Hematopoietic multipotent progenitor cell treated with erythropoietin and hydrocortisone succinate and interleukin-3 and kit ligand, for 6 days (in vitro differentiated cells): ENCODE measurements at places on chromosomes 4 and X.
A peak's percentile ranks its signal among the peaks of the same experiment; 100 is the strongest.

GRCh38 chr4:176300565-176300964 lies 19.2 kb upstream of the SPCS3 start:
- no peak for DNase-seq

DNA sequence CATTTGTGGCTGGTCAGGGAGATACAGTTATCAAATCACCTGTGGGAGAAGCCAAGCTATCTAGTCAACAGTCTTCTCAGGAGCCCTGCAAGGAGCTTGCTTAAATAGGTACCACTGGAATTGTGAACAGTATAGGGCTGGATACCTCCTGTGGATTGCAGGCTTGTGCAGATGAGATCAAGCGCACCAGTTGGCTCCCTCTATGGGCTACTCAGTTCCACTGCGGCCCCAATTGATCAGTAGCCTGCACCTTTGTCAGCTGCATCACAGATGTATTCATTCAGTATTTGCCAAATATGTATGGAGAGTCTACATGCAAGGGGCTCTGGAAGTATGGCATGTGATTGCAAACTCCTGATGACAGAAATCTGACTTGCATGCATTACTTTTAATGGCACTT lies 28.6 kb downstream of the TEX13A start:
- peak; percentile 15 for DNase-seq

- DNase-seq = peak; percentile 45
Observed at GRCh38 chr4:153465140-153465539, 1.0 kb upstream of the TMEM131L start.

DNA sequence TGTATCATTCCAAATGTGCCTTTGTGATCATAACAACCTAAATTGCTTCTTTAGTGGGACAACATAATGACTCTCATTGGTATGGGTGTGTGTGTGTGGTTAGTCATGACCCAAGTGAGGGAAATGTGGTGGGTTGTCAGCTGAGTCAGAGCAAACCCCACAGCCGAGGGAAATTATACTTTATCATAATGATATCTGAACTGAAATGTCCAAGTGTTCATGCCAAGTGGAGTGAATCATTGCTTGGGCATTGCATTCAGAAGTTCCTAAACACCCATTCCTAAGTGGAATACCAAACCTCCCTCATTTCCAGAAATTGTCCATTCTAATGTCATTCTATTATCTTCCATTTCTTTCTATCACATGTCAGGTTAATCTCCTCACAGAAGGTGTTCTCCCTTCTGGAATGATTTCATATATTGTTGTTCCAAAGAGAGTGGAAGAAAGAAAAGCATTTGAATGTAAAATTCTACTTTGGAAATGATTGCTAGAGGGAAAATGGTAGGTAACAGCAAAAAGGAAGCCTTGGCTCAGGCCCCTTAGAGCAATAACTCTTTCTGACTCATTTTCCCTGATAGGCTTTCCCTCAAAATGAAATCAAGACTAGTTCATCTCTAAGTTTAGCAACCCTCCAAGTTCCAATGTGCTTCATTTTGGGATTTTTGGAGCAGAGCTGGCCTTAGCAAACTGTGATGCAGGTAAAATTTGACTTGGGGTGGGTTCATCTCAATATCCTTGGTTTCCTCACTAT lies 230.7 kb upstream of the KCNIP4 start:
- DNase-seq = no peak

DNA sequence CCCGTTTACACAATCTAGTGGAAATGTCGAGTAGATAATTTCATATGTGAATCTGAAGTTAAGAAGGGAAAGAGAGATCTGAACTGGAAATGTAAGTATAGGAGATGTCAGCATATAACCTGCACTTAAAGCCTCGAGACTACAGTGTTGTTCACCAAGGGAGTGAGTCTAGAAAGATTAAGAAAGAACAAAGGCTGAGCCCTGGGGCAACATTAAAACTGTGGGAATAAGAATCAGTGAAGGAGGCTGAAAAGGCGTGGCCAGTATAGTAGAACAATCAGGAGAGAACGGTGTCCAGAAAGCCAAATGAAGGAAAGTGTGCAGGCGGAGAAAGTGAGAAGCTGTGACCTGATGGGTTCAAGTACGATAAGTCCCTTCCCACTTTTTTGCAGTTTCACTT lies 118.8 kb upstream of the TENM3 start:
- DNase-seq = no peak

DNA sequence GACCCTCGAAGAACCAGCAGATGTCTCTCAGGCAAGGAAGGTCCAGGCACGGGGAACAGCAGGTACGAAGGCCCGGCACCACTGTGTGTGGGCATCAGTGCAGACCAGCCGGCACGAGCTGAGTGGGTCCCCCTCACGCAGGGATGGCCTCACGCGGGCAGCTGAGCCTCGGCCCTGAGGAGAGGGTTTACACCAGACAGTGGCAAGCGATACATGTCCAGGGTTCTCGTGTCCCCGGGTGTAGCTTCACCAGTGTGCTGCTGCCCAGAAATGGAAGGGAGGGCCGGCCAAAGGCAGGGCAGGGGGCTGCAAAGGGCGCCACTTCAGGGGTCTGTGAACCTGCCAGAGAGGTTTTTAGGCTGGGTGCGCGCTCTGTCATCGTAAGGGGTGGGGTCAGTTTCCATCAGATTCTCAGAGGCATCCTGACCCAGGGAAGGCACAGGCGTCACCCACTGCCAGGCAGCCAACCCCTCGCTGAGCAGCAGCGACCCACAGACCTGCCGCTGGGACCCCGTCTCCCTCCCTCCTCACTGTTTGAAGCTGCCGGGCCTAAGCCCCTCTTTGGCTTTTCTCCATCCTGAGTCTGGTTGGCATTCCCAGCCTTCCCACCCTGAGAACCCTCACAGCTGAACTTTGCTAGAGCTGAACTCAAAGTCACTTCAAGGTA lies 107.0 kb downstream of the CPZ start:
- DNase-seq = no peak

- DNase-seq = peak; percentile 24
Observed at GRCh38 chr4:163666332-163666873, 171.9 kb downstream of the TMA16 start.

DNA sequence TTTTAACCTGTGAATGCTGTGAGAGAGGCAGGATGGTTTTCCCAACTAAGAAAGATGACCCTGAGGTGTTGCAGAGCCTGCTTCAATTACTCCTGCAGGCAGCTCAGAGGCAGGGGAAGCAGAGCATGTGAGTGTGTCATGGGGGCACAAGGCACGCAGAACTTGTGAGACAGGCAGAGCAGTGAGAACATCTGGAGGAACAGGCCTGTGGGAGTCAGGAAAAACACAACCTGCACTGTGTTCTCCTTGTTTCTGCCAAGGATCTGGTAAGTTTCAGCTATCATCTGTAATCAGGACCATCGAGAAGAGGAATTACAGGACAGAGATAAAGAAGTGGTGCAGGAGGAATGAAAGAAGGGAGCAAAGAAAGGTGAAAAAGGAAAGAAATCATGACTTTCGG lies 741.8 kb upstream of the INTU start:
- no peak for DNase-seq

GRCh38 chrX:153448556-153449367 lies 2.9 kb upstream of the TREX2 start:
- no peak for DNase-seq

DNA sequence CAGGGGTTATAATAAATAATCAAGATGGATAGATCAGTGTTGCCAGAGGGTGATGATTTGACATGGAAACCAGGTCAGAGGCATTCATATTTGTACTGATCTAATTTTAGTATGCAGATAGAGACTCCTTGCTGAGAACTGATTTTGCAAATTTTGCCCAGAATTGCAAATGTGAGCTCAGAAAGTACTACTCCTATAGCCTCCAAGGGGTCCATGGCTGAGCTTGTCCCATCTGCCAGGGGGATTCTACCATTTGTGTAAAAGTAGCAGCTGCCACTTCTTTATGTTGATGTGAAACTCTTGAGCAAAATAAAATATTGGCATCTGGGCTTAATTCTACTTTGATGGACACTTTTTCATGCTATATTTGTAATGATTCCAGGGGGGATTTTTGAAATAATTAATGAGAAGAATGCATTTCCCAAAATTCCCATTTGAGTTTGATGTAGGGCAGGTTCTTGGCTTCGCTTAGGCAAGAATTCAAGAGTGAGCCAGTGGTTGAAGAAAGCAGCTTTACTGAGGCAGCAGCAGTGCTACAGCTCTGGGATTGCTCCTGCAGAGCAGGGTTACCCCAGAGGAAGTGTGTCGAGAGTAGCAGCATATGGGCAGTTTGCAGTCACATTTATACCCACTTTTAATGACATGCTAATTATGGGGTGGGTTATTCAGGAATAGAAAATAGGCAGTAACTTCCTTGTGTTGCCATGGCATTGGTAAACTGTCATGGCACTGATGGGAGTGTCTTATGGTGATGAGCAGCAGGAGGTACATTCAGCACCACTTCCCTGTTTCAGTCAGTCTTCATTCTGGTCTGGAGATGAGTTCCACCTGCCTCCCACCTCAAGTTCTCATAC lies 38.7 kb upstream of the DCLK2 start:
- no peak for DNase-seq

DNA sequence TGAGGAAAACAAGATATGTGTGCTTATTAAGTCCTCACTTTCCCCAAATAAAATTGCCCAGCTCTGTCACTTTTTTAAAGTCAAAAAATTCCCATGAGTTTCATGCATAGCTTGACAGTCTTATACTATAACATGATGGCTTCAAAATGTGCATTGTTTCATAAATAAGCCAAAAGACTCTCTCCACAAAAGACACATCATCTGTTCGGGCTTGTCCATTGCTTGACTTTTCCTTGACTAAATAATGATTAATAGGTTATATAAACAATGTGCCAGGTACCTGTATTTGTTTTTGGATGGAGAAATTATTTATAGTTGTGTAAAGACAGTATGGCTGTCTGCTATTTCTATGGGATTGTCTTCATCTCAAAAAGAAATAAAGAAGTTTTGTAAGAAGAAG lies 329.2 kb upstream of the KLF3 start:
- no peak for DNase-seq

DNA sequence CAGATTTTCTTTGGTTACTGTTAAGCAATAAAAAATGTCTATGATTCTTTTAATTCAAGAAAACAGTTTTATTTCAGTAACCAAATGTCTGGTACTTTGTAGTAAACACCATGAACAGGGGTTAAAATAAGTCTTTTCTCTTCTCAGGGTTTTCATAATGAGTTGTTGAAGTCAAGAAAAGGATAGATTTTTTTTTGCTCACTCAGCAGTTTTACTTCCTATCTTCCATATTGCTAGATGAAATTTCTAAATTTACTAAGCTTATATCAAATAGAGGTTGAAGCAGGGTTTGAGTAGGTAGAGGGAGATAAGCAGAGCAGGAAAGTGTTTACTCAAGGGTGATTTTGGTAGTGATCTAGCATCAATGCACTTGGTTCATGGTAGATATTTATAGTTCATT lies 1031.3 kb downstream of the C4orf33 start:
- no peak for DNase-seq

DNA sequence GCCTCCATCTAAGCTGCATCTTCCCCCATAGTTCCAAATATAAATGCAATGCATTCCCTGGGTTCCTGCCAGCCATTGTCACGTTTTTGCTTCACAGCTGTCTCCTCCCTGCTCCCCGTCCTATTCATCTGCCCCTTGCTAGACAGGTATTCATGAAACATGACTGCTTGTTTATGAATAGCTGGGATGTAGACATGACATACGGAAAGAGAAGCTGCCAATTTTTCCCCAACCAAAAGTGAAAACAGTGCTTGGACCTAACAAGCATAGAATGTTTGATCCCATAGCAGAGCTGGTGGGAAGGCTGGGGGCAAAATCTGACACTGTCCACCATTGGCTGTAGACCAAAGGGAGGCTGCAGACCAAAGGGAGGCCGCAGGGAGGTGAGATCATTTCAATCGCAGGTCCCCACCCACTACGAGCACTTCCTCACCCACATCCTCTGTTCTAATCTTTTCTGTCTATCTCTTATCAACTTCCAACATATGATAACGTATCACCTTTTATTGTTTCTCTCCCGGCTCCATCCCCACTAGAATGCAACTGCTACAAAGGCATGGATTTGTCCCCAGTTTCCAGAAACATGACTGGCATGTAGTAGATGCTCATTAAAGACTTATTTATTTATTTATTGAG lies 8.5 kb upstream of the GYG2 start:
- no peak for DNase-seq

DNA sequence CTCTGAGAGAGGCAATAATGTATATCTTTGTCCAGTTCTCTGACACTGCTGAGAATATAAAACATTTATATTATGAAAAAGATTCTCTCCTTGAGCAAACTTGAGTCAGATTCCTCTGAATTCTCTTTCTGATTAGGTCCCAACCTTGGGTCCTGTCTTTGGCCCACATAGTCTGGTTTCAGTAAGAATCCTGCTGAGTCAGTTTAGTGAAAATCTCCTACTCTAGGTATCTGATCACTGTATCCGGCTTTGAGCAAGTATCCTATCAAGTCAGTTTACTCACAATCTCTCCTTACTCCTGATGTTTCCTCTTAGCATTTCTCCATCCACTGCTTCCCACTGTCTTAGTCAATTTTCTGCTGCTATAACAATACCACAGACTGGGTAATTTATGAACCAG lies 253.9 kb downstream of the OPHN1 start:
- DNase-seq = no peak

DNA sequence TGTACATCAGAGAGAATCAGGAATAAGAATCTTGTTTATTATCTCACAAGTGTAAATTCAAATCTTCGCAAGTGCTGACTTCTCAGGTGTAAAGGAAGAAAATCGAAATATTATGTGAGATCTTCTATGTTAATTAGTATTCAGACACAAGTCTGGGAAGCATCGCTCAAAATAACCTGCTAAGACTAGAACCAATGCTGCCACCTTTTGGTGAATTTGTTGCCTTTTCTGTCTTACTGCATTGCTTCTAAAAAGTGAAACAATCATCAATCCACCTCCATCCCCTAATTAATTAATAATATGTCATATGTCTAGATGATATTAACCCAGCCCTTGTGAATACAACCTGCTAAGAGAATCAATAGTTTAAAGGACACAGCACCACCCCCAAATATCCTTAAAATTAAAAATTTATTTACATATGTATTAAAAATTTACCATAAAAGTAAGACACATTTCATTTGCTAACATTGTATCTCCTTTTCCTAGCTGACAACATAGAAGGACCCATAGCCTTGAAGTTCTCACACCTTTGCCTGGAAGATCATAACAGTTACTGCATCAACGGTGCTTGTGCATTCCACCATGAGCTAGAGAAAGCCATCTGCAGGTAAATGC lies 3.5 kb downstream of the EPGN start:
- peak; percentile 92 for DNase-seq

- no peak for DNase-seq
Observed at GRCh38 chr4:148222991-148223660, 219.1 kb downstream of the NR3C2 start.

GRCh38 chrX:130848763-130849162 lies 54.2 kb downstream of the ENOX2 start:
- DNase-seq = no peak

- DNase-seq = peak; percentile 81
Observed at GRCh38 chrX:156000361-156000926, 2.9 kb downstream of the IL9R start.

DNA sequence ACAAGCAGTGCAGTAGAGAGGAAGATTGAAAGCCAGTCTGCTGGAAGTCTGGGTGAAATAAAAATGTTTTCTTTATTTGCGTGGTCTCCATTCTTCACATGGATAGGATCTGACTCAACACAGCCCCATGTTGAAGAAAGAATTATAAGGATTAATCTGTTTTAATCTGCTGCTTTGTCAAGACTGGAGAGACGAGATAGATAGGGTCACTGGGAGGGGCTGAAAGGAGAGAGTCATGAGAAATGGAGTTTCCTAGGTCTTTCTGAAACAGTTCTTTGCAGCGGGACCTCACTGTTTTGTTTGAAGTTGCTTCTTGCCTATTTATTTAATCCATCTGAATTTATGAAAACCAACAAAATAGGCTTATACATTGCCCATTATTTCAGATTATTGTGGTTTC lies 32.4 kb upstream of the RHOH start:
- DNase-seq = no peak

GRCh38 chr4:98653890-98654867 lies 4.2 kb downstream of the TSPAN5 start:
- no peak for DNase-seq
